Neuronal stem cell (in vitro differentiated cells): ENCODE measurements at places on chromosomes 11 and 22.

DNA sequence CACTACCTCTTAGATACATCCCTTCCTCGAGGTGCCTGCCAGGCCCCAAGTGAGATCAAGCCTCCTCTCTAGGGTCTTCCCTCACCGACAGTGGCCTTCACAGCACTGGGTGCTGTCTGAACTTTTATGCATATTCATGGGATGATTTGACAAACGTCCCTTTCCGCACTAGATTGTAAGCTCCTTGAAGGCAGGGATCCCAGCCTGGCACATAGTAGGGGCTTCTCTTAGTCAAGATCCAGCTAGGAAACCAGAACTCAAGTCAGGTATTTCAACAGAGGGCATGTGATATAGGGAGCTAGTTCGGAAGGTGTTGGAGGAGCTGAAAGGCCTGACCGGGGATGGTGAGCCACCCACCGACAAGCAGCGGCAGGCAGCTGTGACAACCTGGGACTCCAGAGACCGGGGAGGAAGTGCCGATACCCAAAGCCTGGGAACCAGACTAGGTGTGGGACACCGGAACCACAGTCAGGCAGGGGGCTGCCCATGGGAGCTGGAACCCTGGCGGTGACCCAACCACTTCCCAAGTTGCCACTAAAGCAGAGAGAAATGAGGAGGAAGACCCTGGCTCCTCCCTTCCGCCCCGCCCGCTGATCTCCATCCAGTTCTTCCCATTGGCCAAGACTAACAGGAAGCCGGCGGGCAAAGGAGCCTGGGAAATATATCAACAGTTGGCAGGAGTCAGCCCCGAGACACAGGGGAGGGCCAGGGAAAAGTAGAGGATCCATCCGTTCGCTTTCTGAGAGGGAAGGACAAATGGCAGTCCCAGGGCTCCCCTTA is 39.8 kb upstream of the CD82 start:
- DNase-seq = no peak

DNA sequence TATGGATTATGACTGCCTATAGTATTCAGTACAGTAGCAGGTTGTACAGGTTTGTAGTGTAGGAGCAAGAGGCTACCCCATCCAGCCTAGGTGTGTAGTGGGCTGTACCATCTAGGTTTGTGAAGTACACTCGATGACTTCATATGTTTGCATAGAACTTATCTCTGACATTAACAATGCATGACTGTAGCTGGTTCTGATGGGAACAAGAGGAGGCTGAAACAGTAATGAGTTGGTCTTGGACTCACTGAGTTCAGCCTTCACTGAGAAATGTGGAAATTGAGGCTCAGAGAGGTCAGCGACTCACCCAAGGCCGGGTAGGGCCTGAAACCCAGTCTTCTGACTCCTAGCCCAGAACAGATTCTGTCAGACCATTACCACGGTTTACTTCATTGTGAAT is 13.0 kb downstream of the MYO7A start:
- DNase-seq = no peak

DNA sequence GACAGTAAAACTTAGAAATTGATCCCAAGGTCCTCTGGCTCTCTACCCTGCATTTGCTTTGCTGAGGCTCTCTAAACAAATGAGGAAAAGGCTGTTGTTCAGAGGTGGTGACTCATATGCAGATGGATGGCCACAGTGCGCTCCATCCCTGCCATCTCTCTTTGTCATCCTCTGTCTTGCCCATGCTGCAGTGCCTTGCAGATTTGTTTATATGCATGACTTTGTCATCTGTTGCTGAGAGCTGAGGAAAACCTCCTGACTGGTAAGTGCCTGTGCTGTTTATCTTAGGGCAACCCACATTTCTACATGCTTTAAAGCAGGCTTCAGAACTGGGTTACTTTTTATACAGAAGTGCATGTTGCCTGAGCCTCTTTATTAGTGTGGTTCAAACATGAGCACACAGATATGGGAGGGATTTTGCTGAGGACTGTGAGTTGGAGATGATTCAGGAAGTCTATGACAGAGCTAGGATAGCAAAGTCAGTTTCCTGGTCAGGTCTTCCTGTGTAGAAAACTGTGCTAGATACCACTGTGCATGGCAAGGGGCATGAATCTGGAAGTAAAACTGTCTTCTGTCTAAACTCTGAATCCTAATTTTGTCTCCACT is 57.4 kb downstream of the JAM3 start:
- no peak for DNase-seq

GRCh38 chr11:120354068-120354467 is 17.9 kb downstream of the ARHGEF12 start:
- DNase-seq = no peak
